ENCODE measurements at places on chromosomes 5 and 9.

DNA sequence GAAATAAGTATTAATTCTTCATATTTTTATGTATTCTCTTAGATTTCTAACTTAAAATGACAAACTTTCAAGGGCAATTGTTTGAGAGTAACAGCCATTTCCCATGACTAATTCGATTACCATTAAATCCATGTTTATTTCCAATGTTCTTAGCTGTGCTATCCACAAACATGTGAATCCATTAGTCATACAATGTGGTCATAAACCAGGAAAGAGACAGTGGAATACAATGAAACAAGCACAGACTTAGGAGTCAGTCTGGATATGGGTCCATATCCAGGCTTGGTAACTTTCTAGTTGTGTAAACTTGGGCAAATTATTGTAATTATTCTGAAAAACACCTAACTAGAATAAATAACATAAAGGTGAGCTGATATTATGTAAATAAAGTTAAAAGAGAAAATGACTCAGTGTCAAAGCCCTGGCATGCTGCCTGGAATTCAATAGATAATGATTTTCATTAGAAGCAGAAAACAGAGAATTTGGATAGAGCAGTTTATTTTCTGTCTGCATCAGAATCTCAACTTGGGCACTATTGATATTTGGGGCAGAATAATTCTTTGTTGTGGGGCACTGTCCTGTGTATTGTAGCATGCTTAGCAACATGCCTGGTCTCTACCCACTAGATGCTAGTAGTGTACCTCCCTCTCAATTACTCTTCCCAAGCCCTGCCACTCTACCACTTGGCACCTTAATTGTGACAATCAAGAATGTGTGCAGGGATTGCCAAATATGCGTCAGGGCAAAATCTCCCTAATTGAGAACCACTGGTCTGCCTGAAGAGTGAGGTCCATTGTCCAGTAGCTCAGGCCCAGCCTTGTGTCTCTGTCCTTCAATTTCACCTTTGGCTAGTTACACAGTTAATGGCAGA, 44.7 kb upstream of the SLC27A6 start:
- no peak for DNase-seq

- no peak for DNase-seq
These were observed 138.7 kb downstream of the ALDH1A1 start for GRCh38 chr9:72814083-72814597.

GRCh38 chr9:15842051-15842450, 289.2 kb downstream of the CCDC171 start:
- no peak for DNase-seq

DNA sequence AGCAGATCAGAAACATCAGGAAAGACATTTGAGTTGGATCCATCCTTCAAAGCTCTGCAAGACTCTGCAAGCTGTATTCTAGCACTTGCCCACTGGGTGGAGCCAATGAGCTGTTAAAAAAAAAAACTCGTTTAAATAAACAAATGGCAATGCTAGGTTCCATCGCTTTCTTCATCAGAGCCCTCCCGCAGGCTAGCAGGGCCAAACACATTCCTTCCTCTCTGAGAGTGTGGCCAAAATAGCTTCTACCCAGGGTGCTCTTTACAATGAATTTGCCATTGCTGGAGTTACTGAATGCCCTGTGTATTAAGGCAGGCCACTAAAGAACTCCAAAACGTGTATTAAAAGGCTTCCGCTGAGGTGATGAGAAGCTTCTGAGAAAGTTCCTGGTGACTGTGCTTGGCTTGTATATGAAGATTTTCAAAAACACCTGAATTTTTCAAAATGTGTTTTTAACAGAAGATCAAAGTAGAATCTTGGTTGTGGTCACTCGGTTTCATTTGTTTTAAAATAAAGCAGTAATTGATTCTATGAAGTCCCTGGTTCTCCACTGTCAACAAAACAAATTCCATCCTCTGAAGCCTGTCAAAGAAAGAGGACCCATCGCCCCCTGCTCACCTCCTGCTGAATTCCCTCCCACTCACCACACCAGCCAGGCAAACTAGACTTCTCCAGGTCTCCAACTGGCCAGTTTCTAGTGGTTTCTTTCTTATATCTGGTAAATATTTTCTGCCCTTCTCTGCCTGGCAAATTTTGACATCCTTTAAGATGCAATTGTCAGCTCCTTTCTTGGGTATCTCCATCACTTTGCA, 36.5 kb upstream of the EQTN start:
- DNase-seq, result no peak

- no peak for DNase-seq
These were observed 206.1 kb downstream of the TUSC1 start for GRCh38 chr9:25472085-25472607.

DNA sequence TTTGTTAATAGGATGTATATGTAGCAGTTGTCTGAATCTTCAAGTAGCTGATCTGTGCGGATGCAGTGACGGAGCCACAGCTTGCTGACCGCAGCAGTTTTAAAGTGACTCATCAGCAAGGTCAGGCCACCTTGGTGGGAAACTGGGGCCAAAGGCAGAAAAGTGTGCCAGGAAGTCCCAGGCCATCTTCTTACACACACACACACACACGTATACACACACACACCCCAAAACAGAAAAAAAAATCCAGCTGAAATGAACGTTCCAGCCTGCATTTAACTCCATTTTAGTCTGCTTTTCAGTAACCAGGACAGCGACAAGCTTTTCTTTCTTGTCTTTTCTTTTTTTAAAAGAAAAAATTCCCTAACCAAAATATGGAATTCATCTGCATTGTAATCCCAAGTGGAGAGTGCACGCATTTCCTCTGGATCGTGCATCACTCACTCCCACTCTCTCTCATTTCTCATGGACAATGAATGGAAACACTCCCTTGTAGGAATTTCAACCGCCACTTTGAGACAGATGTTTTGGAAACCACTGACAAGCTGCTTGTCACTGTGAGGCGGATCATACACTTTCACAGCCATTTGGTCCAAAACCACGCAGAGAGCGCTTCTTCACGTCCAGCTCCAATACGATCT, 103.9 kb downstream of the LHFPL2 start:
- DNase-seq, result no peak

GRCh38 chr5:150278046-150278730, 11.4 kb downstream of the CAMK2A start:
- DNase-seq, result no peak

- DNase-seq, result no peak
These were observed 59.6 kb upstream of the GRAMD2B start for GRCh38 chr5:126363658-126364057.

DNA sequence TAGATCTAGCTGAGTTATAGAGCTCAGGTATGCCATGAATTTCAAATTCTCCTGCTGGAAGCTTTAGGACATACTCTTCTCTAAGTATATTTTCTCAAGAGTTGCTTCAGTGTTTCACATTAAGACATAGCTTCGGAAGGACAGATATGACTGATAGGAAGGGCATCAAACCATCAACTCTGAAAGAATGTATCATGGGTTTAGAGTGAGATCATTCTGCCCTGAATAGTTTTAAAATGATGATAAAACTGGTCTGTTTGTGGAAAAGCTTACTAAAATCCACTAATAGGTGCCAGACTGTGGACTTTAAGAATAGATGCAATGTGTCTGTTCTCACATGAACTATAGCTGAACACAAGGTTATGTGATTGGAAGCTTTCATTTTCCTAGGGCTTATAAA, 8.4 kb downstream of the SPEF2 start:
- no peak for DNase-seq

DNA sequence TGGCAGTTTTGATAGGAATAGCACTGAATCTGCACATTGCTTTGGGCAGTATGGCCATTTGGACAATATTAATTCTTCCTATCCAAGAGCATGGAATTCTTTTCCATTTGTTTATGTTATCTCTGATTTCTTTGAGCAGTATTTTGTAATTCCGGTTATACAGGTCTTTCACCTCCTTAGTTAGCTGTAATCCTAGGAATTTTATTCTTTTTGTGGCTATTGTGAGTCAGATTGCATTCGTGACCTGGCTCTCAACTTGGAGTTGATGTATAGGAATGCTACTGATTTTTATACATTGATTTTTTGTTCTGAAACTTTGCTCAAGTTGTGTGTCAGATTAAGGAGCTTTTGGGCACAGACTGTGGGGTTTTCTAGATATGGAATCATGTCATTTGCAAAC, 24.0 kb downstream of the TMEM161B start:
- DNase-seq, result no peak

- DNase-seq, result no peak
These were observed 177.8 kb downstream of the RGS3 start for GRCh38 chr9:113641100-113641885.

DNA sequence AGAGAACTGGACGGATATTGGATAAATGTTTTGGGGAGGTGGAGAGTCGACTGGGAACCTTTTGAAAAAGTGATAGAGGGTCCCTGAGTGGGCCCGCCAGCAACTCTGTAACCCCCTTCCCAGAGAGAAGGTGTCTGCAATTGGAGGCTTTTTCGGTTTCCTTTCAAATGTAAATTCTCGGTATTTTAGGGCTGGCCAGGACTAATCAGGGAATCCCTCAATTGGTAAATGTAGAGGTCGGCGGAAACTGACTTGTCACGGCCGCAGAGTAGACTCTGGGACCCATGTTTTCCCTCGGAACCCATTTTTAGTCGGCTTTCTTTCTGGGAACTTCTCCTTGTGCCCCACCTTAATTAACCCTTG, 524 bp downstream of the CCNB1 start:
- DNase-seq, result no peak

GRCh38 chr9:78356634-78357033, 59.7 kb downstream of the PSAT1 start:
- no peak for DNase-seq

DNA sequence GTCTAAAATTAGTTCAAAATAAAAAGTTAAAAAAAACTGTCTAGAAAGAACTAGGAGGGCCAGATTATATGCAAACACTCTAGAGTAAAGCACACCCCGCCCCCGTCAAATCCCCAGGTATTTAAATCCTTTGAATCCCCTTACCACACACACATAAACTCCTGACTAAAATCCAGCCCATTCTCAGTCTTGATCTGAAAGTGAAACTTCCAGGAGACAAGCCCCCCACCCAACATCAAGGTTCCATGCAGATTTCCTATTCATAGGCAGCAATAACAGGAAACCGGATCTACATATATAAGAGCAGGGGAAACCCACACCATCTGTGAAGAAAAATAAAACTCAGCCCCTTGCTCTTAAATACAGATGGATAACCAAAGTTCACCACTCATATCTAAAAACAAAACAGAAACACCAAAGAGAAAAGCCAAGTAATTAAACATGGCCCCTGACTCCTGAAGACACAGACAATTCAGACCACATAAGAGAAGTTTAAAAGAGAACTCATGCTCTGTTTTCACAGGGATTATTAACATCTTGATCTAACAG, 42.3 kb downstream of the MARCHF3 start:
- no peak for DNase-seq

- no peak for DNase-seq
These were observed 218.4 kb upstream of the TMEM161B start for GRCh38 chr5:88487066-88487465.

DNA sequence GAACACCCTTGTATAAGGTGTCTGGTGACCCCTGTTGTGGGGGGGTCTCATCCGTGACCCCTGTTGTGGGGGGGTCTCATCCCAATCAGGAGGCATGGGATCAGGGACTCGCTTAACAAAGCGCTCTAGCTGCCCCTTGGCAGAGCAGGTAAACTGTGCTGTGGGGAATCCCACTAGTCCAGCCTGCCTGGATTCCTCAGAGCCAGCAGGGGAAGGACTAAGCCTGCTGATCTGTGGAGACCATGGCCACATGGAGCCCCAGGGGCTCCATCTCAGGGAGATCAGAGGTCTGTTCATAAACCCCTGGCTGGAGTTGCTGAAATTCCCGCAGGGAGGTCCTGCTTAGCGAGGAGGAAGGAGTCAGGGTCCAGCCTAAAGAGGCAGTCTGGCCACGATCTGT, 45.8 kb upstream of the TXNDC8 start:
- DNase-seq, result no peak

DNA sequence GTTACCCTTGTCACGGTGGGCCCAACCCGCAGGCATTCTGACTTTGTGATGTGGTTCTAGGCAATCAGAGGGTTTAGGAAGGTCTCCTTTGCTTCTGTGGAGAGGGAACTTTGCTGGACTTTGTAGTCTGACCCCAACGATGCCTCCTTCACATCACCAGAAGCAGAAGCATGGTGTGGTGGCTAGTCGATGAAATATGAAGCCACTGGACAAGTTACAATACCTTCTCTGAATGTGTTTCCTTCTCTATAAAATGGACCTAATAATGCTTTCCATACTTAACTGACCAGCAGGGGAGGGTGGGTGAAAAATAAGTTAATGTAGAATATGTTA, 607 bp downstream of the SPEF2 start:
- DNase-seq, result no peak

- no peak for DNase-seq
These were observed 63.9 kb downstream of the PCDH1 start for GRCh38 chr5:141814064-141814964.

DNA sequence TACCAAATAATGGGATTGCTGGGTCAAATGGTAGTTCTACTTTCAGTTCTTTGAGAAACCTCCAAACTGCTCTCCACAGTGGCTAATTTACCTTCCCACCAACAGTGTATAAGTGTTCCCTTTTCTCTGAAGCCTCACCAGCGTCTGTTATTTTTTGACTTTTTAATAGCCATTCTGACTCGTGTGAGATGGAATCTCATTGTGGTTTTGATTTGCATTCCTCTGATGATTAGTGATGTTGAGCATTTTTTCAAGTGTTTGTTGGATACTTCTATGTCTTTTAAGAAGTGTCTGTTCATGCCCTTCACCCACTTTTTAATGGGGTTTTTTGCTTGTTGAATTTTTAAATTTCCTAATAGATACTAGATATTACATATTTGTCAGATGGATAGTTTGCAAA, 28.4 kb upstream of the SUSD1 start:
- DNase-seq, result no peak

DNA sequence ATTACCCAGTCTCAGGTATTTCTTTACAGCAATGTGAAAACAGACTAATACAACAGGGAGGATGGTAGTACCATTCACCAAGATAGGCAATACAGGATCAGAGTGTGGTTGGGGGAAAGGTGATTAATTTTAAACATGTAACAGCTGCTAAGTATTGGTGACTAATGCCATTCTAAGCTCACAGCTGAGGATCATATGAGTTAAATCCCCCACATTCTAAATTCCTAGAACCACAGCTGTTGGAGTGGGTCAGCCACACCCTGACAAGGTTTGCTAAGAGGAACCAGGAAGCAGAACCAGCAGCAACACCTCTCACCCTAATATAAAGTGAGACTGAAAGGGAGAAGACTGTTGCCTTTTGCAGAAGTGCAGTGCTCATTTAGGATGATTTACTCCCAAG, 24.8 kb downstream of the HSPB3 start:
- no peak for DNase-seq

All from stimulated activated CD8-positive, alpha-beta memory T cell treated with anti-CD3 and anti-CD28 coated beads, Interleukin-7, amount 100 ng/mL, for 1 hour (primary cell).